Fibroblast of villous mesenchyme (primary cell): ENCODE measurements at places on chromosomes 12 and 14.
A peak's percentile ranks its signal among the peaks of the same experiment; 100 is the strongest.

DNA sequence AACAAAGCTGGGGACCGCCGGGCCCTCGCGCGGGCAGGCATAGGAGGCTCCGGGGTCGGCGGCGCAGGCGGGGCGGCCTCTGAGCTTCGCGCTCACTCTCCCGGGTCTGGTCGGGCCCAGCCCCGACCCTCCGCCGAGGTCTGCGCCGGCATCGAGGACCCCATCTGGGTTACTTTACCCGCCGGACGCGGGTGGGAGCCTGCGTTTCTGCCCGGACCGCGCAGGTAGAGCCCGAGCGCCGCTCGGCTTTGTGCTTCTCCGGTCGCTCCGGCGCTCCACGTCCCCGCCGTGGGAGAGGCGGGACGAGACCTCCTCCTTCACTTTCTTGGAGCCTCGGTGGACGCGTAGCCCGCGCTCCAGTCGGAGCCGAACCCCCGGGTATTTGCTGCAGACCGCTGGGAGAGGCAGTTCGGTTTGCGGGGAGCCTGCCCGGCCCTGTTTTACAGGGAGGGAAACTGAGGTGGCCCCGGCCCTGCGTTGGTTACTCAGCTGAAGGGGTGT is 63.2 kb downstream of the FBXL14 start:
- DNase-seq: peak; percentile 21

- peak; percentile 10 for DNase-seq
These were observed 19.6 kb upstream of the CSRP2 start for GRCh38 chr12:76898442-76898841.

DNA sequence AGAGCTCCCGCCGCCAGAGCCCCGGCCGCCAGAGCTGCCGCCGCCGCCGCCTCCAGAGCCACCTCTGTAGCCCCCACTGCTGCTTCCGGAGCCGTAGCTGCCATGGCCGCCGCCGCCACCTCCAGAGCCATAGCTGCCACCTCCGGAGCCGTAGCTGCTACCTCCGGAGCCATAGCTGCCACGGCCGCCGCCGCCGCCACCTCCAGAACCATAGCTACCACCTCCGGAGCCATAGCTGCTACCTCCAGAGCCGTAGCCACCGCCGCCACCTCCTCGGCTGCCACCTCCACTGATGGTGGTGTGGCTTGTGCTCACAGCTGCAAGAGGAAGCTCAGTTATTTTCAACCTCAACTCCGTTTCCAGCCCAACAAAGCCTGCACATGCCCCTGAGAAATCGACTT is 4.9 kb downstream of the KRT1 start:
- no peak for DNase-seq

- peak; percentile 19 for DNase-seq
These were observed 56.9 kb downstream of the BICD1 start for GRCh38 chr12:32163596-32163995.

GRCh38 chr12:8566525-8566924 is 25.8 kb upstream of the CLEC4E start:
- no peak for DNase-seq

- no peak for DNase-seq
These were observed 23.6 kb upstream of the CD69 start for GRCh38 chr12:9784326-9784725.

DNA sequence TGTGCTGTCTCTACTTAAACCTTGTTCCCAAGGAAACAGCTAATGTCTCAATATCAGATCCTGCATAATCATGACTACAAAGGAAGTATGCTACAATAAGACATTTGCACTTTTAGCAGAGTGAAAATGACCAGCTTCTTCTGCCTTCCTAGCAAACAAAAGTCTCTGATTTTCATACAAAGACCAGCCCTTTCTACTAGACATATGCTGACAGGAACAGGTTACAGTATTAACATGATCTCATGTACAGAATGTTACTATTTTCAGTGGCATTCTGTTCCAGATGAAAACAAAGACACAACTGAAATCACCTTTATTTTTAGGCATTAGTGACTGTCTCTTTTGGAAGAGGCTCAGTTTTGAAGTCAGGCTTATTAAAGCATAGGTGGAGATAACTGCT is 228.6 kb downstream of the MED13L start:
- no peak for DNase-seq

- DNase-seq: peak; percentile 81
These were observed 101.0 kb upstream of the GZMB start for GRCh38 chr14:24734917-24735500.

GRCh38 chr12:92467886-92468285 is 234.9 kb upstream of the PLEKHG7 start:
- no peak for DNase-seq

DNA sequence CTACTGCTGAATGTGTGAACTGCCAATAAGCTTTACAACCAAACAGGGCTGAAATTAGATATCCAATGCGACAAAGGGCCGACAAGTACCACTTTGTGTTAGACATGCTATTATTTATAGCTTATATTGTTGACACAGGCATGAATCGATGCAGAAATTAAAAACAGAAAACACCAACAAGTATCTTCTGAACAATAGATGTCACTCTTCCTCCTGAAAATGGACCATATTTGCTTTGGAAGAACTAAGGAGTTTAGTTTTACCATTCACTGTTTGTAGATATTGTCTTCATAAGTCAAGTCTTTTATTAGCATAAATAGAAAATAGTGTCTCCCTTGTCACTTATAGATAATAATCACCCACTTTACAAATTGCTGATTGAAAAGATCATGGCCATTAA is 86.5 kb downstream of the LRIG3 start:
- DNase-seq: no peak

DNA sequence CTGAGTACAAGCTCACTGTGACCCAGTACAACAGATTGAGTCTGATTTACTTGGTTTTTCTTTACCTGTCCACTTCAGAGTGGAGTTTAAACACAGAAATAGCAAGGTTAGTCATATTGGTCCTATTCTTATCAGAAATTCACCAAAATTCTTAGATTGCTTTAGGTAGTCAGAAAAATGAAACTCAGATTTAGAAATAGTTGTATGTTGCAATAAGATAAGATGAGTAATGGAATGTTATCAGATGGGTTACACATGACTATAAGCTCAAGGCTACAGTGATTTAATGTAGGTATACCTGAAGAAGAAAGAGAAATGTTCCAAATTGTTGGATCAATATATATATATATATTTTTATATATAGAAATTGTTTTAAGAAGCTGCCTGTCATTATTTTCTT is 524.1 kb downstream of the LRFN5 start:
- peak; percentile 10 for DNase-seq

DNA sequence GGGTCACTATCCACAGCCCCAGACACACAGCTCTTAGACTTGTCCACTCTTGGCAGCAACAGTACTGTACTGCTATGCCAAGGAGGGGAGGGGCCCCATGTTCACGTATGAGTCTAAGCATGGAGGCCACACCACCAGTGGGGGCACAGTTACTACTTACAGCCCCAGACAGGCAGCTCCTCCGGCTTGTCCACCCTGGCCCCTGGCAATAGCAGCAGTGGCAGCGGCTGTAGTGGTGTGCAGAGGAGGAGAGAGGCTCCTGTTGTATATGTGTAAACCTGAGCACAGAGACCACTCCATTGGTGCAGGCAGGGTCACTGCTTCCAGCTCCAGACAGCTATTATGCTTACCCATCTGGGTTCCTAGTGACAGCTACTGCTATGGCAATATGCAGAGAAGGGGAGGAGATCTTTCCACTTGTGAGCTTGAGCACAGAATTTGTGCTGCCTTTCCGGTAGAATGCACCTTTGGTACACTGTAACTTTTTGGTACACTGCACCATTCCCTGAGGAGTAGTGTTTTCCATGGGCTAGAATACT is 113.2 kb downstream of the RAD51B start:
- no peak for DNase-seq

DNA sequence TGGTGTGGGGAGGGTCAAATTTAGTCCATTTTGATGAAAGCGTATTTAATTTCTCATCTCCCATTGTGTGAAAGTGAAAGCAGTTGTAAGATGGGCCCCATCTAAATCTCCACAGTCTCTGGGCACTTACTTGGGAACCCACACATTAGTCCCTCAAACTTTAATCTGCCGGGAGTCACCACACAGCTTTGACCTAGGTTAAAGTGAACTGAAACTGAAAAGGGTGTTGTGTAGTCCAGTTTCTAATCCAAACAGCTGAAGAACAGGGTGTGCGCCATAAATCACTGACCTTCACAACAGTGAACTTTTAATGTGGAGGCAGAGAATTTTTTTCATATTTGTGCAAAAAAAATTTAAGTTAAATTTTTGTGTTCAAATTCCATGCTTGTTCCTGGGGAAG is 48.4 kb upstream of the PTPRO start:
- no peak for DNase-seq

DNA sequence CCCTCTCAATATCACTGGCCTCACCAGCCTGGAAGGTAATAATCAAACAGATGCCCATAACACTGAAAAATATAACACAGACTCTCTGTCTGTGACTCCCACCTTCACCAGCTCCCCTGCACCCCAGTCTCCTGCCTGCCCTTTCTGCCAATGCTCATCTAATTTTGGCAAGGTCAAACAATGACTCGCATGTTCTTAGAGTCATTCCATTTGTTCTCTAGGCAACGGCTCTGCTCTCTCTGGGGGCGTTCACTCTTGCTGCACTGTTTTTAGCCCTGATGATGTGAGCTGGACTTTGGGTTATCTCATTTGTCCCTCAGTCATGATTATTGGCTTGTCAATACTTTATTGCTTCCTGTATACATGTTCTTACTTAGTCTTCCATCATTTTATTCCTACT is 691.8 kb downstream of the FLRT2 start:
- no peak for DNase-seq

DNA sequence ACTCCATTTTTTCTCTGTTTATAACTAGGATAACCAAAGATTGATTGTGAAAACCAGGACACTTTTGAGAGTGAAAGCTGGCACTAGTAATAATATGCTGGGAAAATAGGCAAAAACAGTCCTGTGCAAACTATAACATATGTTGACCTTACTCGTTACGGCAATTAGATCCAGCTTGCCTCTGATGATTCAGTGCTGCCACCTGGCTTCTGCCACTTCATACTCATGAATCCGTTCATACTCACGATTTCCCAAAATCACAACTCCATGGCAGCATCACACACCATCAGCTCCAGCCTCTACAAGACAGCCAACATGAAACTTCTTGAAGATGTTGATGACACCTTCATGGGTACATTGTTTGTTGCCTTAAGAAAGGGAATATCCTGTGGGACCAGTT is 49.1 kb upstream of the CAND1 start:
- peak; percentile 3 for DNase-seq

DNA sequence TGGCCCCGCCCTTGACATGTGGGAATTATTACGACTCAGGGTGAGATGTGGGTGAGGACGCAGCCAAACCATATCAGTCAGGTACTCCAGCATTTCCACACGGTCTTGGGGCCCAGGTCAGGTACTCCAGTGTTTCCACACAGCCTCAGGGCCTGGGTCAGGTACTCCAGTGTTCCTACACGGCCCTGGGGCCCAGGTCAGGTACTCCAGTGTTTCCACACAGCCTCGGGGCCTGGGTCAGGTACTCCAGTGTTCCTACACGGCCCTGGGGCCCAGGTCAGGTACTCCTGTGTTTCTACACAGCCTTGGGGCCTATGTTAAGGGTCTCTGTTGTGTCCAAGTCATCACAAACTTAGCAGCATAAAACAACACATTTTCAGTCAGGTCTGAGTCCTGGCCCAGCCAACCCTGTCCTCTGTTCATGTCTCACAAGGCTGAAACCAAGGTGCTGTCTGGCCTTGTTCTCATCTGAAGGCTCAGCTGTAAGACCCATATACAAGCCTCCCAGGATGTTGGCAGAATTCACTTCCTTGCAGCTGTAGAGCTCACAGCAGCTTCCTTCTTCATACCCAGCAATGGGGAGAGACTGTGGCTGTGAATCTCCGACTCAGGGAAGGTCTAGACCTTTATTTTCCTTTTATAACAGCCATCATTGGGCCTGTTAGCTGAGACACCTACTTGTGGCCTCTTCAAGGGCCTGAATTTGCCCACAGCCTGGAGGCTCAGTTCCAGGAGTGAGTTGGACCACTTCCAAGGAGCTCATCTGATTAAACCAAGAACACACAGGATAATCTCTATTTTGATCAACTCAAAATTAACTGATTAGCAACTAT is 107.6 kb upstream of the SFSWAP start:
- DNase-seq: no peak

- no peak for DNase-seq
These were observed 47.7 kb downstream of the CIT start for GRCh38 chr12:119829439-119829838.

GRCh38 chr12:55658635-55659391 is 22.1 kb downstream of the OR10P1 start:
- DNase-seq: peak; percentile 4

- DNase-seq: peak; percentile 10
These were observed 245.8 kb upstream of the PDZRN4 start for GRCh38 chr12:40942326-40942725.

DNA sequence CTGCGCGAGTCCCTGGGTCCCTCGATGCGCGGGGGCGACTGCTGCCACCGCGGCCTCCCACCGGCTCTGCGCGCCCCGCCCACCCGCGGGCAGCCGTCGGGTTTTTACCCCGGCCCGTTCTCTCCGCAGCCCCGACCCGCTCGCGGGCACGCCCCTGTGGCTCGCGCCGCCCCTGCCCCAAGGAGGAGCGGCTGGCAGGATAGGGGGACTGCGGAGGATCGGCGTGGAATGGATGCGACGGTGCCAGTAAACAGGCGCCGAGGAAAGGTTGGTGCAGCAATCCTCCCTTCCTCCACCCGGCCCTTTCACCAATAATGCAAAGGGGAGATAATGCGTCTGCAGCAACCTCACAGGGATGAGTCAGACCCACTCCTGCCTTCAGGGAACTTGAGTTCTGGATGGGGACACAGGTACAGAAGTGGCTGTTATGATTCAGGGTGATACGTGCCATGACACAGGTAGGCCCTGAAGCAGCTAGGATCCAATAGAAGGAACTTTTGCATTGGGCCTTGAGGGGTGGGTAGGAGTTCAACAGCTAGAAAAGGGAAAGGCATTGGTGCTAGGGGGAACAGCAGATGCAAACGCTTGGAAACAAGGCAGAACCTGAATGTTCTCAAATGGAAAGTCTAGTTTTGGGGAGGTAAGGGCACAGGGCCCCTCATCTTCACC is 554 bp upstream of the DEGS2 start:
- no peak for DNase-seq
